ENCODE measurements at places on chromosomes 7 and 10.

DNA sequence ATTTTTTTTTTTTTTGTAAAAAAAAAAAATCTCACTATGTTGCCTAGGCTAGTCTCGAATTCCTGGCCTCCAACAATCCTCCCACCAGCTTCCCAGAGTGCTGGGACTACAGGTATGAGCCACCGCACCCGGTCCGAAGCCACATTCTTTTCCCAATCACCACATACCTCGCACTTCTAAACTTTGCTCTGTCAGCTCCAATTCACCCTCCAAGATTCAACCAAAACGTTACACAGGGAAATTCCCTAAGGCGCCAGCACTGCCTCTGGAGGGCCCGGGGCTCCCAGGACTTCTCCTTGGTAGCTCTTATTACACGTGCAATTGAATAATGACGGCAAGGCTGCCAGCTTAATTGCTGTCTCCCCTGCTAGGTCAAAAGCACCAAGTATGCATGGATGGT is 10.3 kb upstream of the DNAAF5 start:
- DNase-seq = no peak

- no peak for DNase-seq
Measured at GRCh38 chr7:150451833-150452461, 1.5 kb downstream of the GIMAP8 start.

GRCh38 chr10:88840881-88841280 is 10.8 kb downstream of the ANKRD22 start:
- no peak for DNase-seq

DNA sequence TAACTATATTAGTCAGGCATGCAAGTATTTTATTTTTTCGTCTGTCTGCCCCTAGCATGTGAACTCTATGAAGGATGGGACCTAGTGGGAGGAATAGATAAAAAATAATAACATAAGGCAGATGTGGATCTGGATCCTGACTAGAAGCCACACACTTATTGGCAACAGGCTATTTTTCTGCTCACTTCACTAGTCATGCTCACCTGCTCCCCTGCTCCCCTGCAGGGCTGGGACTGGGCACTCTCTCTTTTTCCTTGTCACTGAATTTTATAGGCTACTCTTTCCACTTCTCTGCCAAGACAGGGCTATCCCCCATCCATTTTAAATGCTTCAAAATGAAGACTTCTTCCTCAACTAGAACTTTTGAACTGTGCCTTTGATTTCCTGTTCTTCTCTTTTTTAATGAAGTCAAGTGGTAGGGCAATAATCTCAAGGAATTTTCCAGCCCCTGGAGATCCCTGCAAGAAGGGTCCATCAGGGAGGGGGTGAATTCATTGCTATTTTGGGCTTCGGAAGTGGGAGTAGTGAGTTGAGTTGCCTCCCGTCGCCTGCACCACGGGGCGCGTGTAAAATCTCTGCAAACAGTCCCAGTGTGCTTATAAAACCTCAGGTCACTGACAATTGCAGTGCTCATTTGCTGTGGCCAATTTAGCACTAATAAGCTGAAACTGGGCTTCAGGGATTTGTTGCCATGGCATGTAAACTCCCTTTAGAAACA is 156.7 kb upstream of the NPVF start:
- no peak for DNase-seq

- no peak for DNase-seq
Measured at GRCh38 chr7:149355390-149356048, 93.5 kb downstream of the ZNF783 start.

DNA sequence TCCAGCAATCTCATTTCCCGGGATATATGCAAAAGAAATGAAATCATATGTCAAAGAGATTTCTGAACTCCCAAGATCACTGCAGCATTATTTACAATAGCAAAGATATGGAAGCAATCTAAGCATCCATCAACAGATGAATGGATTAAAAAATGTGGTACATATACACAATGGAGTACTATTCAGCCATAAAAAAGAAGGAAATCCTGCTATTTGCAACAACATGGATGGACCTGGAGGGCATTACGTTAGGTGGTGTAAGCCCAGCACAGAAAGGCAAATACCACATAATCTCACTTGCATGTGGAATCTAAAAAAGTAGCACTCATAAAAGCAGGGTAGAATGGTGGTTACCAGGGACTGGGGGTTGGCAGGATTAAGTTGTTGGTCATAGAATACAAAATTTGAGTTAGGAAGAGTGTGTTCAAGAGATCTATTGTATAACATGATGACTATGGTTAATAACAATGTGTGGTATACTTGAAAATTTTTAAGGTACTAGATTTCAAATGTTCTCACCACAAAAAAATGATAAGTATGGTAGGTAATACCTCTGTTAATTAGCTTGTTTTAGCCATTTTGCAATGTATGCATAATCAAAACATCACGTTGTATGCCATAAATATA is 32.9 kb upstream of the EIF5AL1 start:
- no peak for DNase-seq

GRCh38 chr10:132249824-132250375 is 57.9 kb downstream of the STK32C start:
- DNase-seq = no peak

- DNase-seq = no peak
Measured at GRCh38 chr10:113095419-113096127, 145.5 kb downstream of the TCF7L2 start.

DNA sequence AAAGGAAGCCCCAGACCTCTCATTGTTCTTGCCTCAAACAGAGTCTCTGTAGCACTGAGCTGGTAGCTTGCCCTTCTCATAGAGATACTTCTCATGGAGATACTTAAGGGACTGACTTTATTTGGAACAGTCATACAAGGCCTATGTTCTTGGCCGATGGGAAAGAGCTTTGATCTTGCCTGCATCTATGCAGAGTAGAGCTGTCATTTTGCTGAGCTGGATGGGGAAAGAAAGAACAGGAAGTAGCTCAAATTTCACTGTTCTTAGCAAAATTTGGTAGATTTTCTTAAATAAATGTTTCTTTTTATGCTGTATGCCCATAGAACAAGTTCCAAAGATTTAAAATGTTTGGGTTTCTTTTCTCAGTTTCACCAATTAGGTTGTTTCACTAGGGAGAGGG is 119.3 kb upstream of the SEC61G start:
- DNase-seq = no peak

- peak; percentile 71 for DNase-seq
Measured at GRCh38 chr10:48551861-48552591, 52.8 kb downstream of the ARHGAP22 start.

GRCh38 chr10:62916141-62916603 is 100.0 kb upstream of the EGR2 start:
- DNase-seq = no peak

DNA sequence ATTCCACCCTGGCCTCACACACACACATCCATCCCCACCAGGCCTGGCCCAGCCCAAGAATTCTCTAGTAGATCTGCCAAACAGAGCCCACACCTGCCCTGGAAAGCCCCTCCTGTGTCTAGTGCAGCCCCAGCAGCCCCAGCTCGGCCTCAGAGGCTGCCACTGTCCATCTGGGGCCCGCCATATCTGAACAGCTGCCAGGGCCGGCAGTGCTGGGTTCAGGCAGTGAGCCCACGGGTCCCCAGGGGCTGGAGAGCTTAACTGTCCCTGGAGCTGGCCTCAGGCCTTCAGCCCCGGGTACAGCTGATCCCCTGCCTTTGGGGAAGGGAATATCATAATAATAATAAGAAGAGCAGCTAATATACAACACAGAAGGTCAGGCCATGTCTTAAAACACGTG is 574 bp downstream of the MYL10 start:
- DNase-seq = no peak

GRCh38 chr7:3914051-3914775 is 613.2 kb downstream of the SDK1 start:
- DNase-seq = no peak

DNA sequence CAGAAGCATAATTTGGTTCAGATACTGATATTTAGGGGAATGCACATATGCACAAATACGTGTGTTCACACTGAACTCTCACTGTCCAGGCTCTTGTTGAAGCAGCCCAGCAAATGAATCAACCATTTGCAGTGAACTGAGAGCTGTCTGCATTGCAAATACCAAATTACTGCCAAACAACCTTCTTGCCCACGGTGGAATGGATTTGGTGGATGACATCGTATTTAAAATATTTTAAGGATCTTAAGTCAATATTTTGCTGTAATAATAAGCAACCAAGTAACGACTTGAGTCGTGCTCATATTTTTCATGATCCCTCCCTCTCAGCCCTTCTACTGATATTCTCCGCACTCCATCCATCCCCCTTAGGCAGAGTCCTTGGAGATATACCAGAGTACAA is 107.9 kb upstream of the FEZF1 start:
- DNase-seq = no peak

DNA sequence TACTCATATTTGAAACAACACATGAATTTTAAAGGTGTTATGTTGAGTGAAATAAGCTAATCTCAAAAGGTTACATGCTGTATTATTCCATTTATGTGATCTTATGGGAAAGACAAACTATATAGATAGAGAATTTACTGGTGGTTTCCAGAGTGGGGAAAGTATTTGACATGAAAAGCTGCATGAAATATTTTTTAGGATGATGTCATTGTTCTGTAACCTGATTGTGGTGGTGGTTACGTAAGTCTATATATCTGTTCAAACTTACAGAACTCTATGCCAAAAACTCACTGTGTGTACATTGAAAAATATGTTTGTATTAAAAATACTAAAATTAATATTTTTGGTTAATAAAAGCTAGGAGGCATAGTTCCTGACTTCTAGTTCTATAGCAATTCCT is 453.0 kb downstream of the SORCS3 start:
- DNase-seq = no peak

DNA sequence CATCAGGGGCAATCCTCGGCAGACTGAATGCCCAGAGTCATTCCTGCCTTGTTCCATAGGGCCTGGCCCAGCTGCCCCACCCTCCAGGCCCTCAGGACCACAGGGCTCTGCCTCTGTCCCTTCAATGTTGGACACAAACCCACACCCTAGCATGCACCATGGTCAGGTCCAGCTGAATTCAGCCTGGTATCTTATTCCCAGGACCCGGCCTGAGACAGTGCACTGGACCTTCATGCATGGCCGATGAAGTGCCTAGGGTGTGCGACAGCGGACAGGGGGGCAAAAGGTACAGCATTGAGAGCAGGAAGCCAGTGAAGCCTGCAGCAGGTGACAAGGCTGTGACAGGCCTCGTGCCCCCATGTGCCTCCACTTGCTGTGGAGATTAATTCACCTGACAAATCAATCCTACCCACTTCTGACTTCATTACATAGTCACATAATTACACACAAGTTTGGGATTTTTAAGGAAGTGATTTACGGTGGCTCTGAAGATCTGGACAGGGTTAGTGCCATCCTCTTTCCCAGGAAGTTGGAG is 261.9 kb downstream of the GRID1 start:
- no peak for DNase-seq

GRCh38 chr7:94662548-94662947 is 6.6 kb upstream of the SGCE start:
- DNase-seq = no peak

GRCh38 chr10:104353325-104354048 is at the start of gene CFAP58:
Gene CFAP58, plus strand, starts transcription at chr10:104353833. Its CDS starts 65 bp downstream, at chr10:104353898.
- peak; percentile 96 for DNase-seq

- DNase-seq = peak; percentile 44
Measured at GRCh38 chr7:144786522-144786921, 49.3 kb downstream of the TPK1 start.

- no peak for DNase-seq
Measured at GRCh38 chr7:85074992-85075391, 111.9 kb downstream of the SEMA3D start.

DNA sequence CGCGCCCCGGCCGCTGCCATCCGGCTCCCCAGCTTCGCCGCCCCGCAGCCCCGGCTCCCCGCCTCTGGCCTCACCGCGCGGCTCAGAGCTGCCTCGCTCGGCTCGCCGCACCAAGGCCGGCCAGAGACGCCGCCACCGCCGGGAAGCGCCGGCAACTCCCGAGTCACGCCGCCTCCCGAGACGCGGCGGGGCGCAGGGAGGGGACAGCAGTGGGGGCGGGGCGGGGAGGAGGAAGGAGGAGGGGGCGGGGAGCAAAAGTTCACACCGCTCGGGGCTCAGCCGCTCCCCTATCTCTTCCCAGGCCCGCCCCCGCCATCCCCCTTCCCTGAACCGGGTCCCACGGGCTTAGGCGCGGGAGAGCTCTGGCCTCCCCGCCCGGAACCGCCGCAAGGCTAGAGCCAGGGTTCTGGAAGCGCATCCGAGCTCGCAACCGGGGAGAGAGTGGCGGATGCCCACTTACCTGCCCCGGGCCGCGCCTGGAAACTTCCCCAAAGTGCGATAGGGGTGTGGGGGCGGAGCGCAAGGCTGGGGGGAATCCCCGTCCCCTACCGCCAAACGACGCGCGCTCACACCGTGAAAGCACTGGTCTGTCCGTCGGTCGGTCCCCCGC is 1.0 kb downstream of the CHST15 start:
- DNase-seq = peak; percentile 73

Measured in NAMALWA (cell line).